Ovary (tissue), 10 donors: ENCODE measurements at places on chromosomes 3 and 15. TPM values are rescaled to one million over a fixed set of nuclear protein-coding genes. Genes with fewer than 3 reads are reported as not detected.

Gene CISH
- total RNA-seq: 28.0 TPM

Gene HESX1
- 1.3 TPM for total RNA-seq

Gene PAQR5
- 0.84 TPM for total RNA-seq

Gene DAPK2
- 1.7 TPM for total RNA-seq

Gene TEX55
- total RNA-seq: not detected

DNA sequence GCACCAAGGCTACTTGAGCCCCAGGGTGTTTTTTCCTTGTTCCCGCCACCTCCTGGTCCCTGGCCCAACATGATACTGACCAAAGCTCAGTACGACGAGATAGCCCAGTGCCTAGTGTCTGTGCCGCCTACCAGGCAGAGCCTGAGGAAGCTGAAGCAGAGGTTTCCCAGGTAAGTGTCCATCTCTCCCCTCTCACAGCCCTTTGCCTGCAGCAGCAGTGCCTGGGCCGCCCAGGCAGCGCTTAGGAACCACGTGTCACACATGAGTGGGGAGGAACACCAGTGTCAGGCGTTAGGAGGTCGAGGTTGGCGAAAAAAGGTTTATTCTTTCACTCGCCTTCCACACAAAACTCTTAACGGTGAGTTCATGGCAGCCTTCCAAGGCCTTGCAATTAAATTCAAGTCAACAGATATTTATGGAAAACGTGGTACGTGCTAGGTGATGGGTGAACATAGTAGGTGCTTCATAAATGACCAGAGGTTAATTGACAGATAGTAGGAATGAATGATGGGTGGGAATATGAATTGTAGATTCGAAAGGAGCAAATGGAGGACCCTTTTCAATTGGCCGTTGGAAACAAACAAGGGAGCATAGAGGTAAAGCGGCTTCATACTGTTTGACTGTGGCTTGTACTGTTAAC is 486 bp downstream of the CDIN1 start:
- no peaks in the 10 kb centered on the region for H3K27me3 ChIP-seq
- no peak for DNase-seq
- peak overlapping the region; percentile 49 for H3K4me3 ChIP-seq
- no peaks in the 10 kb centered on the region for H3K36me3 ChIP-seq
- H3K27ac ChIP-seq: no peak overlapping the region

DNA sequence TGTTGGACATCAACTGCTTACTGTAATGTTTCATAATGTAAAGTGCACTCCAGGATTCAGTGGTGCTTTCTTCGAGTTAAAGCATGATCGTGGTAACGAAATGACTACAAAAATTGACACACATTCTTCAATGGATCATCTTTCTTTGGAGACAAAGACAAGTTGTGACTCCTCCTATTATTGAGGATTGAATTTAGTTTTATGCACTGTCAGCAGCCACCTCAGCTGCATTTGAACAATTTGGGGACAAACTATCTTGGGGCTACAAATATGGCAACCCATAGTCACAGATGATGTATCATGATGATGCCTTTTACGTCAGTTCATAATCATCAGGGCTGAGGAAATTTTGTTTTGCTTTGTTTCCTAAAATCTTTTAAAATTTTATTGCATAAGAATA is 140.2 kb upstream of the ICE2 start:
- H3K36me3 ChIP-seq: no peaks in the 10 kb centered on the region
- DNase-seq: no peak
- H3K27me3 ChIP-seq: no peaks in the 10 kb centered on the region
- no peak overlapping the region for H3K27ac ChIP-seq
- no peak overlapping the region for H3K4me3 ChIP-seq

- H3K27ac ChIP-seq: no peak overlapping the region
- H3K4me1 ChIP-seq: no peaks in the 10 kb centered on the region
- no peak for DNase-seq
- no peaks in the 10 kb centered on the region for H3K36me3 ChIP-seq
Measured at GRCh38 chr3:122991236-122991985, 36.2 kb downstream of the SEMA5B start.

DNA sequence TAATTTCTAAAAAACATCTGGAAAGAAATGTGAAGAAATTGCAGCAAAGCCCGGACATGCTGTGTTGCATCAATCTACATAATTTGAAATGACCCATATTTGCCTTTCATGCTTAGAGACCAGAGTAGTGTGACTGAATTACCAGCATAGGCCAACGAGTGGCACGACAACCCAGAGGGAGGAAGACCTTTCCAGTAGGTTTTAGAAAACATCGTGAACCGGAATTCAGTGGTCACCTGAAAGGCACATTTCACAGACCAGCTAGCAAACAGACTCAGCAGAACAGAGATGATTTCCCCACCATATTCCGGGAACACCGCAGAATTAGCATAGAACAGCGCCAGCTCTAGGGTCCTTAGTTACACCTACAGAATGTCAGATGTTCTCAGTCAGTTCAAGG is 620.0 kb upstream of the ZNF385D start:
- no peaks in the 10 kb centered on the region for H3K27me3 ChIP-seq
- H3K36me3 ChIP-seq: no peaks in the 10 kb centered on the region
- H3K27ac ChIP-seq: no peak overlapping the region
- no peak overlapping the region for H3K4me3 ChIP-seq
- H3K4me1 ChIP-seq: peaks cover 4% of the 10 kb centered on the region
- no peak for DNase-seq

- DNase-seq: no peak
- no peak overlapping the region for H3K27ac ChIP-seq
- no peaks in the 10 kb centered on the region for H3K27me3 ChIP-seq
- H3K36me3 ChIP-seq: no peaks in the 10 kb centered on the region
- no peak overlapping the region for H3K4me3 ChIP-seq
Measured at GRCh38 chr3:74607803-74608202, 6.7 kb downstream of the CNTN3 start.

DNA sequence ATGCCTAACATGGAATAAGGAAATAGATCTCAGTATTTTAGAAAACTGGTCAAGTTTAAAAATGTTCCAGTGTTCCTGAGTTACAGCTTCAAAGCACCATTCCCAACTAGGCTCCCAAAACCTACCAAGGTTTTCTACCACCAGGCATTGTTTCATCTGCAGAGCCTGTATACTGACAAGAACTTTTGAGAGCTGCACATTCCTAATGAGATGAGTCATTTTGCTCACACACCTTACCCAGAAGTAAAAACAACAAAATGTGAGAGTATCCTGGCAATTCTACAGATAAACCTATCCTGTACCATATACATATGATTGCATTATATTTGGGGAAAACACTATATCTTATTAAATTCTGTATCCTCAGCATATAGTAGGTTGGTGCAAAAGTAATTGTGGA is 90.7 kb downstream of the ATP8B4 start:
- H3K36me3 ChIP-seq: no peaks in the 10 kb centered on the region
- H3K4me1 ChIP-seq: peaks cover 2% of the 10 kb centered on the region
- no peak overlapping the region for H3K27ac ChIP-seq
- H3K27me3 ChIP-seq: no peaks in the 10 kb centered on the region

Gene TRANK1
- total RNA-seq: 29.3 TPM

Gene LHFPL4
- total RNA-seq: not detected

DNA sequence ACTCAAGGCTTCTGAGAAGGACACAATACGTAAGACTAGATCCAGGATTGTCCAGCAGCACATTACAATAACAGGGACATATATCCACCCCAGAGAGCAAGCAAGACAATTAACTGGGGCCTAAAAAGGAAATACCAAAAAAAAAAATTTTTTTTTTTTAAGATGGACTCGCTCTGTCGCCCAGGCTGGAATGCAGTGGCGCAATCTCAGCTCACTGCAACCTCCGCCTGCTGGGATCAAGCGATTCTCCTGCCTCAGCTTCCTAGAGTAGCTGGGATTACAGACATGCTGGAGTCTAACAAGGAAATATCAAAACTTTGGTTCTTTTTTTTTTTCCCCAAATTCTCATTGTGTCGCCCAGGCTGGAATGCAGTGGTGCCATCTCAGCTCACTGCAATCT is 28.8 kb upstream of the IMPDH2 start:
- no peak overlapping the region for H3K4me3 ChIP-seq
- no peaks in the 10 kb centered on the region for H3K27me3 ChIP-seq
- no peaks in the 10 kb centered on the region for H3K36me3 ChIP-seq
- no peak overlapping the region for H3K27ac ChIP-seq
- no peak for DNase-seq

DNA sequence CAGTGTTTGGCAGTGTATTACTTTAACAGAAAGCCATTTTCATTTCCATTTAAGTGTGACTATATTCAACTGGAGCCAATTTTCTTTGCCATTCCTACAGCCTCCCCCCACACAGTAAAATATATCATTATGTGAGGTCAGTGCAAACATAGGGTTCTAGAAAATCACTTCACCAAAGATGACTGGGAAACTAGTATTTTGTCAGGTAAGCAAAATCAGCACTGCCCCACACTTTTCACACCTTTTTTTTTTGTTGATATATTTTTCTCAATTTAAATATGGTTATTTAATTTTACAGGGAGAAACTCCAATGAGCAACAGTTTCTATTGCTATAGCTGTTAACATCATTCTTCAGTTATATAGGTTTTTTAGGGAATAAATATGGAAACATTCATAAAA is 29.7 kb downstream of the MKRN2OS start:
- DNase-seq: no peak
- H3K36me3 ChIP-seq: no peaks in the 10 kb centered on the region
- peaks cover 2% of the 10 kb centered on the region for H3K4me1 ChIP-seq
- H3K27ac ChIP-seq: no peak overlapping the region
- H3K4me3 ChIP-seq: no peak overlapping the region
- no peaks in the 10 kb centered on the region for H3K27me3 ChIP-seq

DNA sequence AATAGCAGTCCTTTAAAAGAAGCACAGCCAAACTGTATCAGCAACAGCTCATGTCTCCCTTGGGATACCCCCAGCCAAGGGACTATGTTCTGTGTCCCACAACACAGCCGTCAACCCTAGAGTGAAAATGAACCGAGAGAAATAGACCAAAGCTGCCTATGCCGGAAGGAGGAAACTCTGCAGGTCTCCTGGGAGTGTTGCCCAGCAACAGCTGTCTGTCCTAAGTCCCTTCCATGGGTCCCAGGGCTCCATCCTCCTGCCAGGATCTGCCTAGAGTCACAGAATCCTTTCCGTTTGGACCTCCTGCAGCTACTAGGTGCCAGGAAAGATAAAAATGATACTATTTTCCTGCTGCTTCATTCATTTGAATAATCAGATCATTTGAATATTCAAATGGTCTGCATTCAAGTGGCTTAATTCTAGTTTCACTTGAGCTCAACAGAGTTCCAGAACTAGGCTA is 53.1 kb downstream of the TRANK1 start:
- no peak overlapping the region for H3K4me3 ChIP-seq
- H3K4me1 ChIP-seq: no peaks in the 10 kb centered on the region
- no peak for DNase-seq

DNA sequence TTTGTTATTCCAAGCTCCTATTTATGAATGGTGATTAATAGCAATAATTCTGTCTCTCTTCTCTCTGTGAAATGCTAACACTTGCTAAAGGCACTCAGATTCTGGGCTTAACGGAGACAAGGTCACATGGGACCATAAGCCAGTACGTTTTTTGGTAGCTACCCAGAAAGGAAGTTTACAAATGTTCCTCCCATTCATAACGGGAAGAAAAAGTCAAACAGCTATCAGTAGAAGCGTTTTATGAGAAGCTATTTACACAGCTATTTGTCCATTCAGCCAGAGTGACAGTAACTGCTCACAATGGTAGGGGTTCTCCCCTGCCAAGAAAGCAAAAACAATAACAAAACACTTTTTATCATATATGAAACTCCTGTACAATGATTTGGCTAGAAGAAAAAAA is 51.5 kb downstream of the ZMAT3 start:
- no peaks in the 10 kb centered on the region for H3K36me3 ChIP-seq
- H3K27ac ChIP-seq: no peak overlapping the region
- no peaks in the 10 kb centered on the region for H3K27me3 ChIP-seq
- no peaks in the 10 kb centered on the region for H3K4me1 ChIP-seq
- H3K4me3 ChIP-seq: no peak overlapping the region

- no peak overlapping the region for H3K27ac ChIP-seq
- no peaks in the 10 kb centered on the region for H3K36me3 ChIP-seq
- no peak overlapping the region for H3K4me3 ChIP-seq
Measured at GRCh38 chr3:25453619-25454004, 25.5 kb downstream of the RARB start.

Gene TAGLN3
- not detected for total RNA-seq

DNA sequence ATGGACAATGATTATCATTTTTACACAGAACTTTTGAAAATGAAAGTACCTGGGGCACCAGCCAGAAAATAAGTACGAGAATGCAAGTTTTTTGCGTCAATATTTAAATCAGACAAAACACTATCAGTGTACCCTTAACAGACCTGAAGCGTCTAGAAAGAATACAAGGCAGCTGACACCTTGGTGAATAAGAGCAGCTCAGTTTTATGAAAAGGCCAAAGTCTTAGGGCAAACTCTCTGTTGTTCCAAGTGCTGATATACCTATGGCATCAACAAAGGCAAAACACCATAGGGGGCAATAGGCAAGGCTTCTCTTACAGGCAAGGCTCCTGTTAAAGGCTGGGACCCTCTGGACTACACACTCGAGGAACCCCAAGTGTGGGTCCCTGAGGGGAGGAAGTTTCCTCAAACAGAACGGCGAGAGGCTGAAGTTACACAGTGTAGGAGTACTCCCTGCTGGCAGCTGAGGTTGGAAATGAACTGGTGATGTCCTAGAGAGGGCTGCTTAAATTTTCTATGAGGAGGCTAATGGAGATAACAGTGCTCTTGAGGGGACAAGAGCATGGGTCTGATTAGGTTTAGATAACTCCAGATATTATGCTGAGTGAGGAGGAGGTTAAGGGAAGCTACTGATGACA is 291.0 kb downstream of the TIGIT start:
- no peak overlapping the region for H3K4me3 ChIP-seq
- no peaks in the 10 kb centered on the region for H3K36me3 ChIP-seq
- no peak for DNase-seq
- peak overlapping the region; percentile 71 for H3K27ac ChIP-seq

DNA sequence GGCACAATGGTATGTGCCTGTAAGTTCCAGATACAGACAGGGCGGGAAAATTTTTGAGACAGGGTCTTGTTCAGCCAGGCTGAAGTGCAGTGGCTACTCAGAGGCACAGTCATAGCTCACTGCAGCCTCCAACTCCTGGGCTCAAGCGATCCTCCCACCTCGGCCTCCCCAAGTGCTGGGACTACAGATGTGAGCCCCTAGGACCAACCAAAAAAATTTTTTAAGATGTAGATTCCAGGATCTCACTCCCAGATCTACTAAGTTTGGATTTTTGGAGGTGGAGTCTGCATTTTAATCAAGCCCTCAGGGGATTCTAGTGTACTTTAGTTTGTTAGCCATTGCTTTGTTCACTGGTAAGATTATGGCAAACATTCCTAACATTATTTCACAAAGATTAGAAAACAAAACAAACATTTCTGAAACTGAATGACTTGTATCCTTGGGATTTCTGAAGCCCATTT is 2.7 kb downstream of the LIPH start:
- H3K36me3 ChIP-seq: no peaks in the 10 kb centered on the region
- H3K4me1 ChIP-seq: no peaks in the 10 kb centered on the region
- H3K4me3 ChIP-seq: no peak overlapping the region
- no peak for DNase-seq

Gene ISL2
- total RNA-seq: not detected

Gene SLC2A2
- total RNA-seq: 0.18 TPM

DNA sequence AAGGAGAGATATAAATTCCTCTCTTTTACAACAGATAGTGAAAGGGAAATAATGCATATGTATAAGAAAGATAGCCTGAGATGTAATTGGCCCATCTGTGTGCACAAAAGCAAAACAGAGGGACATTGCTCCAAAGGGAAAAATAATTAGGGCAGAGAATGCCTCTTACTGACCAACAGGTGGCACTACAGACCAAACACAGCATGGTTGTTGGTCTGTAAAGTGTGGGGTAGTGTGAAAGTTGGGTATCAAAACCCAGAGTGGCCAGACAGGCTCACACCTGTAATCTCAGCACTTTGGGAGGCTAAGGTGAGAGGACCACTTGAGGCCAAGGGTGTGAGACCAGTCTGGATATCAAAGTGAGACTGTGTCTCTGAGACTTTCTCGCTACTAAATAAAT is 4.5 kb upstream of the TLNRD1 start:
- H3K27me3 ChIP-seq: no peaks in the 10 kb centered on the region
- no peak for DNase-seq
- no peaks in the 10 kb centered on the region for H3K36me3 ChIP-seq
- no peak overlapping the region for H3K27ac ChIP-seq
- H3K4me3 ChIP-seq: no peak overlapping the region
